ENCODE measurements at places on chromosomes 11 and 22.

DNA sequence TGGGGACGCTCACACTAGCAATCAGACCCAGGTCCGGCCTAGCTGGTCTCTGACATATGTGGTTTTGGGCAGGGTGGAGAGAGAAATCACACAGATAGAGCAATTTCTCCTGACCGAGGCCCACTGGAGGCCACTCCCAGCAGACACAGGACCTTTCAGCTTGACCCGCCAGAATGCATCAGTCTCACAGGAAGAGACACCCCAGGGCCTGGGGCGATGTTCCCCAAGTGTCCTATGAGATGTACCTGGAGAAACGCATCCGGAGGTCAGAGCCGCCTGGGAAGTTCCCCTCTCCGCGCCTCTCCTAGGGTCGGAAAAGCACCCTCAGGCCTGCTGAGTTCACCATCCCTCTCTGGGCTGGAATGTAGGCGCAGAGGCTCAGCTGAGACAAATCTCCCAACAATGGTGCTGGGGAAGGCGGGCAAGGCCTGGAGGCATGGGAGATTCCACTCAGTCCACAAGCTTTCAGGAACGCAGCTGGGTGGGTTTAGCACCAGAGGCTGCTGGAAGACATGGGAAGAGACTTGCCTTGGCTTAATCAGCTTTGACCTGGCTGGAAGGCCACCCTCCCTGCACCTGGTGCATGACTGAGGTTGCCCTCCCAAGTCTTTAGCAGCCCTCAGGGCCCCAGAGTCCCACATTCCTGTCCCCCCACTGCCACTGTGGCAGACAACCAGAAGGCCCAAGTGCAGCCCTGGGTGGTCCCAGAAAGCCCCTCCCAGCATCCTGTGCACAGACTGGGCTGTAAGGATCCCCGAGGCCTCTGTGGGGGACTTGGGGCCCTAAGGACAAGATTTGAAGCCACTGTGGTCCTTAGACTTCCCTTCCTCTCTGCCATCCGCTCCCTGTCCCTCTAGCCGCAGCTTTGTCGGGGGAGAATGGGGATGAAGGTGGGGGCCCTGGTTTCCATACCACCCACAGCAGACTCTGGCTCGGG lies 57.5 kb downstream of the RTL6 start:
- no peaks in the 10 kb centered on the region for H3K36me3 ChIP-seq
- no peaks in the 10 kb centered on the region for H3K27me3 ChIP-seq
- no peak overlapping the region for H3K27ac ChIP-seq
- no peak for DNase-seq
- no peaks in the 10 kb centered on the region for H3K4me1 ChIP-seq

- H3K4me1 ChIP-seq, result no peaks in the 10 kb centered on the region
- no peak for DNase-seq
- H3K27me3 ChIP-seq, result no peaks in the 10 kb centered on the region
- H3K36me3 ChIP-seq, result no peaks in the 10 kb centered on the region
- H3K4me3 ChIP-seq, result no peak overlapping the region
These were observed 446.6 kb downstream of the TBC1D22A start for GRCh38 chr22:47209040-47209514.

- no peak overlapping the region for H3K27ac ChIP-seq
- no peaks in the 10 kb centered on the region for H3K36me3 ChIP-seq
- DNase-seq, result no peak
- no peak overlapping the region for H3K4me3 ChIP-seq
These were observed 96.6 kb upstream of the AKIP1 start for GRCh38 chr11:8814209-8814922.

DNA sequence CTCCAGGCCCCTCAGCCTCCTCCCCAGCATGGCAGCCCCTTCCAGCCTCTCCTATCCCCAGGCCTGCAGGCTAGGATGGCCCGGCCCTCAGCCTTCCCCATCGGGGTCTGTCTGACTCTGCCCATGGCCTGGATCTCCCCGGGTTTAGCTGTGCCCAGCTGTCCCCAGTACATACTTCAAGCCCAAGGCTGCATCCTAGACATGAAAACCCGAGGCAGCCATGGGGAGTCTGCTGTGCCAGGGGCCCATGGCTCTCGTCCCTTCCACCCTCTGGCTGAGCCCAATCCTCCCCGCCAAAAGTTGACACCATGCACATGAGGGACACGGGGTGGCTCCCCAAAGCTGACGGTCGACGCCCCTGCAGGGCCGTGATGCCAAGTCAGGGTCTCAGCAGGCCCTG lies 22.2 kb upstream of the FADD start:
- no peaks in the 10 kb centered on the region for H3K27me3 ChIP-seq
- H3K36me3 ChIP-seq, result no peaks in the 10 kb centered on the region
- H3K4me1 ChIP-seq, result no peaks in the 10 kb centered on the region
- H3K4me3 ChIP-seq, result no peak overlapping the region

- no peaks in the 10 kb centered on the region for H3K36me3 ChIP-seq
- no peaks in the 10 kb centered on the region for H3K27me3 ChIP-seq
- DNase-seq, result no peak
- no peak overlapping the region for H3K27ac ChIP-seq
These were observed 198.4 kb downstream of the SBF2 start for GRCh38 chr11:10095412-10096208.

DNA sequence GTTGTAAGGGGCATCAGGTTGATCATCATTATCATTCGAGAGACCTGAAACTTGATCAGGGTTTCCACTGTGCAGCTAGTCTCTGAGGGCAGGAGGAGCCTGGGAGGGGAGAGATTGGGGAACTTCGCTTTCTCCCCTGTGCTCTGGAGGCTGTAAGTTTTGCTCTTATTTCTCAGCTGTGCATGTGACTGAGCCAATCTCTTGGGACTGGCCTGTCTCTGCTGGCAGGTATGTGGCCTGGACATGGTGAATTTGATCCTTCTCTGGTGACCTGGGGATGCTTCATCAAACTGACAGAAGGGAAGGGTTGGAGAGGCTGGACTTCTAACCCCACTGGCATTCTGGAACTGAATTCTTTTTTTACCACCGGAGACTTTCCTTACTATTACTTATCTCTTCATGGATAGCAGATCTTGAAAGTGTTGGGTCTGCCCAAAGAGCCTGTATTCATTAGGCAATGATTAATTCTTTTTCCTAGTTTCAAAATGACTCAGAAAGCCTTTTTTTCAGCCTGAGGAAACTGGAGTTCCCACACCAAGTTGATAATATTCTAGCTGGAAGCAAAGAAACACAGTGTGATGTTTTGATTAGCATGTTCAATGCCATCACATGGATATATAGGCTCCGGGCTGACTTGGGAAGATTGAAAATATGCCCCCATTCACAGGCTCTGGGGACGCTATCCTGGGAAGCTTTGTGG lies 36.5 kb downstream of the TSPAN18 start:
- H3K27me3 ChIP-seq, result no peaks in the 10 kb centered on the region
- no peak overlapping the region for H3K27ac ChIP-seq
- H3K4me3 ChIP-seq, result no peak overlapping the region
- no peaks in the 10 kb centered on the region for H3K36me3 ChIP-seq
- 0 out of 2 replicates have a peak, but pooled peaks cover 4% of the 10 kb centered on the region for H3K4me1 ChIP-seq

DNA sequence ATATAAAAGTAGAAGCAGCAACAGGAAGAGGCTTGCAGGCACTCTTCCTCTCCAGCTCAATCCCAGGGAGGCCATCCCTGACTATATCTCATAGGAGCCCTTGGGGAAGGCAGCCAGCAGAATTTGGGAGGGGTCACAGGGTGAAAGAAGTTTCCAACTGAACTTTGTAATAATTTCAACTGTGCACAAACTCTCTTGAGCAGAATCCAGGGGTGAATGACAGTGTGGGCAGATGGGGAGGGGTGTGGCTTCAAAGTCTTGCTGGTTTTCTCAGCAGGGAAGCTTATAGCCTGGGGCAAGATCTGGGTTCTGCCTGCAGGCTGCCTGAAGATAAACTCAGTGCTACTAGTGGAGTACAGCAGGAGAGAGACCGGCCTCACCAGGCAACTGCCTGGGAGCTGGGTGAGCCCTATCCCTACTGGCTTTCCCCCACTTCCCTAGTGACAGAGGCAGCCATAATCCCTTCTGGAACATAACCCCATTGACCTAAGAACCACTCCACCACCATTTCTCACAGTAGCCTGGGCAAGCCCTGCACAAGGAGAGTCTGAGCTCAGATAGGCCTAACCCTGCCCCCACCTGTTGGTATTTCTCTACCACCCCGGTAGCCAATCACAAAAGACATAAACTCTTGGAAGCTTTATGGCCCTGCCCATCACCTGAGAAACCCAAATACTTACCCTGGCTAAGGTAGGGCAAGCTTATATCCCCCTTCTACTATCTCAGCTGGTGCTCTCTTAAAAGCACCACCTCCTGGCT lies 17.8 kb upstream of the TTC12 start:
- no peaks in the 10 kb centered on the region for H3K27me3 ChIP-seq
- H3K36me3 ChIP-seq, result no peaks in the 10 kb centered on the region
- no peaks in the 10 kb centered on the region for H3K4me1 ChIP-seq
- DNase-seq, result no peak
- no peak overlapping the region for H3K27ac ChIP-seq

DNA sequence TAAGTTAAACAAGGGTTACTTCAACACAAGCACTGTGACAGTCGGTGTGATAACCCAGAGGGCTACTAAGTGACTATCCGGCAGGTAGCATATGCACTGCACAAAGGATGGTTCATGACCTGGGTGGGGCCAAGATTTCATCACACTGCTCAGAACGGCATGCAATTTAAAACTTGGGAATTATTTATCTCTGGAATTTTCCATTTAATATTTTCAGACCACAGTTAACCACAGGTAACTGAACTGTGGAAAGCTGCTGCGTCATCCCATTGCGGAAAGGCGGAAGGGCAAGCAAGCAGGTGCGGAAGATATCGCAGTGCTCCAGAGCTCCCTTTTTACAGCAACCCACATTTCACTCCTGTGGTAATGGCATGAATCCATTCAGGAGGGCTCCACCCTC lies 540.8 kb downstream of the INSC start:
- DNase-seq, result no peak
- H3K4me1 ChIP-seq, result peaks cover 2% of the 10 kb centered on the region
- no peak overlapping the region for H3K4me3 ChIP-seq
- no peaks in the 10 kb centered on the region for H3K36me3 ChIP-seq
- H3K27me3 ChIP-seq, result no peaks in the 10 kb centered on the region

DNA sequence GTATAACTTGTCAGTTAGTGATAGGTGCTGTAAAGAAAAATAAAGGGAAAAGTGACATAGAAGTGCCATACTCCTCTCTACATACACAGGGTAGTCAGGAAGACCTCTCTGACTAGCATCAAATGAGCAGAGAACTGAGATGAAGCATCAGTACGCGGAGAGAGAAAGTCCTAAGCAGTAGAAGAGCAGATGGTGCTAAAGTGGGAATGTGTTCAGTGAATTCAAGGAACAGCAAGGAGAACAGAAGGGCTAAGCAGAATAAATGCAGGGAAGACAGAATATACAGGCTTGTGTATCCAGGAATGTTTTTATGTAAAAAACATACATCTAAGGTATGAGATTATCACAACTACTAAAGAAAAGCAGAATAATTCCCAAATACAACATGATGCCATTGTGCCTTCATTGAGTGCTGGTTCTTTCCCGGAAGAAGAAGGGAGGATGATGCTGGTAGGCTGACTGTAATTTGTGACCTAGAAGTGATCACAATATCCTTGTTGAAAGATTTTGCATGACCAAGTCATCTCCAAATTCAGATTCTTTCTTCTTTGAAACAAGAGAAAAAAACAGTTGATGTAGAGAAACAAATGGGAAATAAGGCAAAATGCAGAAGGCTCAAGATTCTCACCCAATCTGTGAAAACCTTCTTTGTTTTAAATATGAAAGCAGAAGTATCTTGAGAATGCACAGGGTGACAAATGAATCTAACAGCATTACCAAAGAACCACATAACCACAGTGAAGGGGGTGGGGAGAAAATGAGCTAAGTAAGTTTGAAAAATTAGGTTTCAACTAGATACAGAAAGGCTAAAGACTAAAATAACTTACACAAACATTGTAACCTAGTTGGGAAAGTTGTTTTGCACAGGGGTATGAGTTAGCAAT lies 20.5 kb downstream of the MRE11 start:
- H3K4me3 ChIP-seq, result no peak overlapping the region
- H3K27me3 ChIP-seq, result no peaks in the 10 kb centered on the region
- DNase-seq, result peak; percentile 5

GRCh38 chr11:64268893-64269539 lies 15.4 kb downstream of the BAD start:
- H3K4me3 ChIP-seq, result peak overlapping the region; percentile 54
- peaks cover 23% of the 10 kb centered on the region for H3K36me3 ChIP-seq
- no peaks in the 10 kb centered on the region for H3K27me3 ChIP-seq
- no peak overlapping the region for H3K27ac ChIP-seq

GRCh38 chr11:59413646-59414045 lies 12.6 kb downstream of the OR5A2 start:
- no peaks in the 10 kb centered on the region for H3K27me3 ChIP-seq
- no peaks in the 10 kb centered on the region for H3K36me3 ChIP-seq
- H3K4me3 ChIP-seq, result no peak overlapping the region
- DNase-seq, result no peak

GRCh38 chr11:58965246-58965985 lies 26.1 kb downstream of the GLYATL1 start:
- H3K27ac ChIP-seq, result no peak overlapping the region
- no peaks in the 10 kb centered on the region for H3K36me3 ChIP-seq
- 0 out of 2 replicates have a peak, but pooled peaks cover 3% of the 10 kb centered on the region for H3K4me1 ChIP-seq
- H3K4me3 ChIP-seq, result no peak overlapping the region
- H3K27me3 ChIP-seq, result peaks cover 3% of the 10 kb centered on the region

GRCh38 chr22:50173311-50173982 lies 2.9 kb downstream of the PANX2 start:
- no peaks in the 10 kb centered on the region for H3K36me3 ChIP-seq
- no peak overlapping the region for H3K4me3 ChIP-seq
- no peak for DNase-seq
- H3K27ac ChIP-seq, result no peak overlapping the region

- H3K36me3 ChIP-seq, result no peaks in the 10 kb centered on the region
- no peaks in the 10 kb centered on the region for H3K4me1 ChIP-seq
- no peak overlapping the region for H3K27ac ChIP-seq
- H3K4me3 ChIP-seq, result no peak overlapping the region
- DNase-seq, result no peak
These were observed 40.9 kb downstream of the CSRP3 start for GRCh38 chr11:19160847-19161246.

DNA sequence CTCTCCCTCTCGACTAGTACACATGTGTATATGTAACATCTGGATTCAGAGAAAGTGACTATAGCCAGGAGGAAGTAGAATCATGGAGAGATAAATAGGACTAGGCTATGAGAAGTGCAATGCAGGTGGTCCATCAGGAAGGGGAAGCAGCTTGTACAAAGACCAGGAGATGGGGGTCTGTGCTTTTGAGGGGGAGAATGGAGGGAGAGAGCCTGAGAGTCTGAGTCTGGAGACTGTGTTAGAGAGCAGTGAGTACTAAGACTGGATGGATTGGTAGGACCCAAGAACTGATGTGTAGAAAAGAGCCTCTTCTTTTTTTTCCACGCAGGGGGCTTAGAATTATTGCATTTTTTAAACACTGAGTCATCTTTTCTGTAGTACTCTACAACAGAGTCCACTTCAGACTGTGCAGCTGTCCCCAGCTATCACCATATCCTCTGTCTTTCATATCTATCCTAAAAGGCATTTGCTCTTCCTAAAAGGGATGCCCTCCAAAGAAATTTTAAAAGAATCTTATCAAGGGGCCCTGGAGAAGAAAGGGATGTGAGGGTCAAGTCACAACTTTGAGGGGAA lies 80.4 kb downstream of the BDNF start:
- no peaks in the 10 kb centered on the region for H3K27me3 ChIP-seq
- no peaks in the 10 kb centered on the region for H3K4me1 ChIP-seq
- H3K4me3 ChIP-seq, result no peak overlapping the region
- no peak for DNase-seq

GRCh38 chr22:29310863-29311339 lies 4.5 kb downstream of the GAS2L1 start:
- peaks cover 21% of the 10 kb centered on the region for H3K27me3 ChIP-seq
- no peak overlapping the region for H3K4me3 ChIP-seq
- H3K27ac ChIP-seq, result no peak overlapping the region
- no peaks in the 10 kb centered on the region for H3K36me3 ChIP-seq
- DNase-seq, result no peak

- H3K36me3 ChIP-seq, result no peaks in the 10 kb centered on the region
- no peaks in the 10 kb centered on the region for H3K4me1 ChIP-seq
- no peak for DNase-seq
- no peak overlapping the region for H3K27ac ChIP-seq
- no peak overlapping the region for H3K4me3 ChIP-seq
These were observed 1704.5 kb upstream of the RAG2 start for GRCh38 chr11:38302564-38302963.

Measured in iPS DF 6.9 (cell line).